Fibroblast of villous mesenchyme (primary cell): ENCODE measurements at places on chromosomes 6 and 20. TPM values are rescaled to one million over a fixed set of nuclear protein-coding genes. Genes with fewer than 3 reads are reported as not detected.
A peak's percentile ranks its signal among the peaks of the same experiment; 100 is the strongest.

TDRD6 gene
- under 0.01 TPM in 2 replicates for total RNA-seq

FOXA2 gene
- total RNA-seq = under 0.01 TPM in 1 of 2 replicates, not detected in the other

WFDC2 gene
- not detected in 2 replicates for total RNA-seq

BCAS1 gene
- under 0.01 TPM in 2 replicates for total RNA-seq

CST1 gene
- total RNA-seq = 3.9 and 11.3 TPM in 2 replicates

HLA-DQA1 gene
- not detected in 2 replicates for total RNA-seq

SYCP2L gene
- total RNA-seq = 0.64 TPM in 1 of 2 replicates, not detected in the other

KIAA0408 gene
- total RNA-seq = 0.64 and 1.3 TPM in 2 replicates

FOXS1 gene
- 1.7 and 2.9 TPM in 2 replicates for total RNA-seq

DNA sequence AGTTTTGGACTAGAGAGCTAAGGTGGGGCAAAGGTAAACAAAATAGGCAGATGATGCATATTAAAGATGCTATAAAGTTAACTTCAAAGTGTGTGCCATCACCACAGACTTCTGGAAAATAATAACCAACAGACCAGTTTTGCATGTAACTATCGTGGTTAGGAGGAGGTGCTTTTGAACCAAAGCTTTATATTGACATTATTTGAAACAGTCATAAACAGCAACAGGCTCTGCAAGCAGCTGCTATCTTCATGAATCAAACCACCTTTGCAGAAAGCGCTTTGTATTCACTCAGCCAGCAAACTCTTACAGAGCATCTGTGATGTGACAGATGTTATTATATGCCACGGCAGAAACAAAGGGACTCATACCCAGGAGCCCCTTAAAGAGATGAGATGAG lies 81.9 kb downstream of the CRYBG1 start:
- DNase-seq = no peak

- DNase-seq = no peak
Measured at GRCh38 chr20:16441546-16442164, 131.6 kb downstream of the KIF16B start.

- no peak for DNase-seq
Measured at GRCh38 chr6:144259986-144260385, 25.1 kb upstream of the UTRN start.

DNA sequence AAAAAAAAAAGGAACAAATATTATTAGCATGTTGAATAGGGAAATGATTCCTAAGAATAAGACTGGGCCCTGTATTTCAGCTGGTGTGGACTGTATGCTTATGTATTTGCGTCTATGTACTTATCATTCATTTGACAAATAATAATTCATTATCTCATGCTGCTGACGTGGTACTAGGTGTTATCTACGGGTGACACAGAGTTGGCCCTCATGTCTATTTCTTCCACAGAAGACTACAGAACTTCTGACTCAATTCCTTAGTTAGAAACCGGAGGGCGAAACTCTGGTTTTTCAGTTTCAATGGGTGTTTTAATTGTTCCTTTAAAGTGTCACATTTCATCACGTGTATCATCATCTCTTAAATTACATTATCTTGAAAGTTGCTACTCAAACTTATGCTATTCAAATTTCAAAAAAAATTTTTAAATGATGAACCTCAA lies 305.9 kb downstream of the CLIC5 start:
- no peak for DNase-seq

DNA sequence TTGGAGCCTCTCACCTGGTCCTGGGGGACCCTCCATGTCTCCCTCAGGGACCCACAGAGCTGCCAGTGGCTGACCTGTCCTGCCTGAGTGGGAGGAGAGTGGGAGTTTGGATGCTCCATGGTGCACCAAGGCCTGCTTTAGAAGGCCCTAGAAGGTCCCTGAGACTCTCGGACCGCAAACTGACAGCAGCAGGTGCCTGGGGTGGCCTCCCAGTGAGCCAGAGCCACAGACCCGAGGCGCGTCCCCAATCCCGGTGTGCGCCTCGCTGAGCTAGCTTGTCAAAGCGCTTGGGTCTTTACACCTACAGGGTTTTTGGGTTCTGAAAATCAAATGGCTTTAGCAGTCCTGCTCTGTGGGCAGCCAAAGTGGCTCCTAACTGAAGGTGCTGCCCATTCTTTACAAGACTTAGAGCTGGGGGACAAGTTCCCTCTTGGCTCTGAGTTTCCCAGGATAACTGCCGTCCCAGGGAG lies 4.9 kb downstream of the MYT1 start:
- DNase-seq = no peak

DNA sequence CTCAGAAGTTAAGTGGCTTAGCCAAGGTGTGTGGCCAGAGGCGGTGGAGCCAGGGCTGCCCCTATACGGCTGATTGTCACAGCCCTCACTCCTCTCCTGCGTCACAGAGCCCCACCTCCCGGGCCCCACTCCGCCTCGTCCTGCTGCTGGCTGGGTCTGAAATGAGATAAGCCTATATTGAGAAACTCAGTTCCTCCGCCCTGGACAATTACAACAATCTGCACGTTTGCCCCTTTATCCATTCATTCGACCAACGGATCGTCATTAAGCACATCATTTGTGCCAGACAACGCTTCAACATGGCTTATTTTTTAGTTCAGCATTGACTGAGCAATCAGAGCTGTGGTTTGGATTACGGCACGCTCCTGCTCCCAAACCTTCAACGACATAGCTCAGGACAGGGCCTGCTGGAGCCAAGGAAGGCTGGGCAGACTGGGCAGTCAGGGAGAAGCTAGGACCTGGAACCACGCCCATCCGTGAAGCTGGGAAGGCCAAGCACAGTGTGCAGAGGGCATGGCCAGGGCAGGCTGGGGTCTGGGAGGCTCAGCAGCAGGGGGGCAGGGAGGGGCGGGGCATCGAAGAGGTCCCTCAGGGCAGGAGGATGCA lies 16.6 kb upstream of the EZR start:
- DNase-seq = peak; percentile 82

DNA sequence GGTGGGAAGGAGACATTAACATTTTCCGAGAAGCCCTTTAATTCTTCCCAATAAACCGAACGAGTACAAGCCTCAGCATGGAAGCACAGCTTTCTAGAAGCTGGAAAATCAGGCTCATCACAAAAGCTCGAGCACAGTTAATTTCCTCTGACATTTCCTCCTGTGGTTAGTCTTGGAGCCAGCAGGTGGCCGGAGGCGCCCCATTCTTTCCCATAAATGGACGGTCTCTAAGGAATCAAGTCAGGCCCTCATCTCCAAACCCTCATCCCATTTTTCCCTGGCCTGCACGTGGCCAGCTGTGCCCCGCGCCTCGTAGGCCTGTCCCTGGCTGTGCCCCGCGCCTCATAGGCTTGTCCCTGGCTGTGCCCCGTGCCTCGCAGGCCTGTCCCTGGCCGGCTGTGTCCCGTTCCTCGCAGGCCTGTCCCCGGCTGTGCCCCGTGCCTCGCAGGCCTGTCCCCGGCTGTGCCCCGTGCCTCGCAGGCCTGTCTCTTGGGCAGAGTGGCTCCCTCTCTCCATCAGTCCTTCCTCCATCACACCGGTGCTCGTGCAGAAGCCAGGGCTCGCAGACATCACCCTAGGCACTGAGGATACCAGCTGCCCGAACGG lies 19.7 kb upstream of the NTSR1 start:
- DNase-seq = no peak

DNA sequence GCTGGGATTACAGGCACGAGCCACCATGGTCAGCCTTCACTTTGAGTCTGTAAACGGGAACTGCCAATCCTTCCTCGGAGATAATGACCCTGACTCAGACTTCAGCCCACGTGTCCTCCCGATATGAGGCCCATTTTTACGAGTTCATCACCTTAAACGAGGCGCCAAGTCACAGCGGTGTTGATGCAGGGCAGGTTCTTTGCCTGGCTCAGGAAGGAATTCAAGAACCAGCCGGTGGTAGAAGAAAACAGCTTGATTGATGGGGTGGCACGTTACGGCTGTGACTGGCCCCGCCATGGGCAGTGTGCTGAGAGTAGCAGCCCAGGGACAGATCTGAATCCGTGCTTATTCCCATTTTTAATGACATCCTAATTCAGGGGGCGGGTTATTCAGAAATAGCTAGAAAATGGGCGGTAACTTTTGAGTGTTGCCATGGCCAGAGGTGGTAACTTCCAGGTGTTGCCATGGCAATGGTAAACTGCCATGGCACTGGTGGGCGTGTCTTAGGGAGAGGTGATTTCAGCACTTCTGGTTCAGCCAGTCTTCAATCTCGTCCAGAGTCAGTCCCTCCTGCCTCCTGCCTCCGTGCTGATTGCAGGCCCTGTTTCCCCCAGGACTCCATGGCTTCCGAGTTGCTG lies 9.1 kb upstream of the MAP1LC3A start:
- no peak for DNase-seq

- no peak for DNase-seq
Measured at GRCh38 chr6:91720324-91720723, 1133.5 kb upstream of the MAP3K7 start.

GRCh38 chr6:13558718-13559117 lies 15.7 kb upstream of the SIRT5 start:
- DNase-seq = no peak

- no peak for DNase-seq
Measured at GRCh38 chr20:25484224-25484846, 76.9 kb downstream of the GINS1 start.

DNA sequence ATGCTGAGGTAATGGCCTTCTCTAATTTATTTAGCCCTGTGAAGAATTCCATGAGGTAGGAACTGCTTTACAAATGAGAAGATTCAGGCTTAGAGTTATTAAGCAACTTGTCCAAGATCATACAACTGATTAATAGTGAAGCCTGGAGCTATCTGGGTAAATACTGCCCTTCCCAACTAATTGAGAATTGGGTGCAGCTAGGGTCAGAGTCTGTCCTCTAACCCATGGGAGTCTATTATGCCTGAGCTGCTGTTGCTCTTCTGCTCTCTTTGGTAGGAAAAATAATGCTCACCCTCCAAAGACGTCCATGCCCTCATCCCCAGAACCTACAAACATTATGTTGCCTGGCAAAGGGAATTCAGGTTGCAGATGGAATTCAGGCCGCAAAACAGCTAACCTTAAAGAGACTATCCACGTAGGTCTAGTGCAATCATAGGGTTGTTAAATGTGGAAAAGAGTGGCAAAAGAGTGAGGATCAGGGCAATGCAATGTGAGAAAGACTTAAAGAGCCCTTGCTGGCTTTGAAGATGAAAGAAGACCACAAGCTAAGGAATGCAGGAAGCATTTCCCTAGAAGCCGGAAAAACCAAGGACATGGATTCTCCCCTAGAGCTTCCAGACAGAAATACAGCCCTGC lies 90.1 kb downstream of the SPTLC3 start:
- DNase-seq = no peak

DNA sequence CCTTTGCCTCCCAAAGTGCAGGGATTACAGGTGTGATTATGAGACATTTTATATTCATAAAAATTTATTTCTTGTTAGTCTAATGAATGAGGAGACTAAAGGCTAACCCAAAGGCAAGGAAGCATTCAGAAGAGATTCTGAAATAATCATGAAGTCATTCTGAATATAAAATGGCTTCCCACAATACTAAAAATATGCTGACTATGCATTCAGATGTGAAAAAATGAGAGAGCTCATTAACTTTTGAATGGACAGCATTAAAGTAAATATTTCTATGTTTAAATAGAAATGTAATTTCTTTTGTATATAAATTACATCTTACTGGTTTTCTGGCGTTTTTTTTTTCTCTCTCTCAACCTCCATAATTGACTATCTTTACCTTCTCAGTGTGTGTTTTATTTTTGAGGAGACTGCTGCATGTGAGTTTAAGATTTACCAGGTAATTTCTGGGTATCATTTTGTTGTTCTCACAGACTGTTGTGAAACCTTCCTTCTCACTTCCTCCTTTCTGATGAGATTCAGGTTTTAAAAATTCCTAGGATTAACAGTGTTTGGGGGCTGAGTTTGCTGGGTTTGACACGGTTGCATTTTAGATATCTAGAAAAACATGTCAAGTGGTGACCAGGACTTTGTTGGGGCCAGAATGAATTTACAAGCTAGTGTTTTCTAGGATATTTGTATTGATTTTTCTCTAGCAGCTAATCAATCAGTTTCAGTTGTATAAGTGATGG lies 316.6 kb downstream of the CDKAL1 start:
- DNase-seq = no peak

GRCh38 chr6:13422681-13423221 lies 64.6 kb downstream of the GFOD1 start:
- DNase-seq = no peak

DNA sequence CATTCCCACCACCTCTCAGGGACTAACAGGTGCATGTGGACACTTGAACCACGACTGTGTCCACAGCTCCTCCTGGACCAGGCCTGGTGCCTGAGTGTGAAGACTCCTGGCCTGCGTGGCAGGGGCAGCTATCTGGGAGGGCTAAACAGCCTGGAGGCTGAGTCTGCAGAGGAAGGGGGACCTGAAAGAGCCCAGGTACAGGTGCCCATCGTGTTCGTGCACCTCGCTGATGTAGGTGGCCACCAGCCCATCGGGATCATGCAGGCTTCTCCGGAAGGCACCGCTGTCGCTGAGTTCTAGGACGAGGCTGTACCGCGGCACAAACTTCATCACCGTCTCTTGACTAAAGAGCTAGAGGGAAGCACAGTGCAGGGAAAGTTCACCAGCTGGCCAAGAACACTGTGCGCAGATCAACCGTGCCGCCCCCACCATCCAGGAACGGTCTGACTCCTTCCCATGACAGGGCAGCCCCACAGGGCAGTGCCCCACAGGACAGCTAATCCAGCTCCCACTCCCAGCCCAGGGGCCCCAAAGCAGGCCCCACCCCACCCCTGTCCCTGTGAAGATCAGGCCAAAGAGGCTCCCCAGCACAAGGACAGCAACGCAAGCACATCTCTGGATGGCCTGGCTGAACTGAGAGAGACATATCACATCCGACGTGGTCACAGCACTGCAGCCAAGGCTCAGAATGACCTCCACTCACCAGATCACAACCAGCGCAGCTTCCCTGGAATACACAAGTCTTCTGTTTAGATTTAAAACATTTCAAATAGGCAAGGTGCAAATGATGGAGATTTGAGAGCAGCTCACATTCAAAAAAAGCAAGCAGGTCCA lies 14.8 kb downstream of the CST7 start:
- no peak for DNase-seq
